ENCODE measurements at places on chromosomes 2 and 18.

GRCh38 chr2:196234672-196235071, 63.3 kb upstream of the STK17B start:
- DNase-seq, result no peak

DNA sequence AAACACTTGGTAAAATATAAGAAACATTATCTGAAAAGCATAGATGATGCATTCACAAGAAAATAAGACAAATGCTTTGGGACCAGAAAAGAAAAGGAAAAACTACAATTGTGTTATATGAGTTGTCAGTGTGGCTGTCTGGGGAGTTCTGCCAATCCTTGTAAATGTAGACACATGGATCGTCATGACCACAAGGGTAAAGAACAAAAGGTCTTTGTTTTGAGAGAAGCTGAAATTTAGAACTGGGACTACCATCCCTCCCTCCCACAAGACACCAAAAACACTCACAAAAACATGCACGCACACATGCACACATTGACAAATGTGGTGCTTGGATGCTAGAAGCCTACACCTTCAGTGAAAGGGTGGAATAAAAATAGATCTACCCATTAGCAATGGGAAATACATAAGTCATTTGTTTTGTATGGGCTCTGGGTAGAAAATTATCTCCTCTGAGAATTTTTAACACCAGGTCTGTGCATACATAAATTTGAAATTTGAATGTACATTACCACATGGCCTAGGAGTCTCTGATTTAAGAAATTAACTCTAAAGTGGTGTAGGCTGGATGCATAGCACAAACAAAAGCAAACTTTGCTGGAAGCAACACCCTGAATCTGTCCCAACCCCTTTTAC, 266.2 kb upstream of the SLC39A10 start:
- DNase-seq, result no peak

DNA sequence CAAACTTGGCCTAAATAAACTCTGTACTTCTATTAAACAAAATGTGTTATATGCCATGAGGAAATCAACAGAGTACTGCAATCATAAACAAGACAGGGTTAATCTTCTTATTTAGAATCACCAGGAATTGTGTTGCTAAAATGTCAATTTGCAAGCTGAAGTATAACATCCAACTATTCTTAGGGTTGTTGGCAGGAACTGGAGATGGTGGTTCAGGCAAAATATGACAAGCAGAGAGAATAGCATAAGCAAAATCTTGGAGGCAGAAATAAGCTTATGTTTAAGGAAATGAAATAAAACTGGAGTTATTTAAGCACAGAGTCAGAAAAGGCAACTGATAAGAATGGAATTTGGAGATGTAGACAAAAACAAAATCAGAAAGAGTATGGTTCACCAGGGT, 463.8 kb upstream of the SLC8A1 start:
- DNase-seq, result no peak

- no peak for DNase-seq
These were observed 422.7 kb upstream of the CDH20 start for GRCh38 chr18:60910534-60910933.

DNA sequence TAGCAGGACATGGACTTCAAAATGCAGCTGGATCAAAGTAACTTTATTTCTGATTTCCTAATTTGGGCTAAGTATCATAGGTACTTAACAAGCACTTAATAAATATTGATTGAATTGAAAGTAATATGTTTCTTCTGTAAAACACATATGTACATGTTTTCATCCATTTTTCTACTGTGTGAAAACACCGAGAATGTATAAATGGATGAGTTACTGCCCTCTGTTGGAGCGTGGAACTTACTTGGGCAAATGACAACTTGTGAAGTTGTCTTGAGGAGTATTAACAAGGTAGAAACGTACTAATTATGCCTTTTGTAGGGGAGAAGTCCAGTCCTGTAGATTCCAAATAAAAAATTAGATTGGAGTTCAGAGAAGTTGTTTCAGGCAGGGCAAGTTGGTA, 87.2 kb downstream of the PHLPP1 start:
- no peak for DNase-seq

DNA sequence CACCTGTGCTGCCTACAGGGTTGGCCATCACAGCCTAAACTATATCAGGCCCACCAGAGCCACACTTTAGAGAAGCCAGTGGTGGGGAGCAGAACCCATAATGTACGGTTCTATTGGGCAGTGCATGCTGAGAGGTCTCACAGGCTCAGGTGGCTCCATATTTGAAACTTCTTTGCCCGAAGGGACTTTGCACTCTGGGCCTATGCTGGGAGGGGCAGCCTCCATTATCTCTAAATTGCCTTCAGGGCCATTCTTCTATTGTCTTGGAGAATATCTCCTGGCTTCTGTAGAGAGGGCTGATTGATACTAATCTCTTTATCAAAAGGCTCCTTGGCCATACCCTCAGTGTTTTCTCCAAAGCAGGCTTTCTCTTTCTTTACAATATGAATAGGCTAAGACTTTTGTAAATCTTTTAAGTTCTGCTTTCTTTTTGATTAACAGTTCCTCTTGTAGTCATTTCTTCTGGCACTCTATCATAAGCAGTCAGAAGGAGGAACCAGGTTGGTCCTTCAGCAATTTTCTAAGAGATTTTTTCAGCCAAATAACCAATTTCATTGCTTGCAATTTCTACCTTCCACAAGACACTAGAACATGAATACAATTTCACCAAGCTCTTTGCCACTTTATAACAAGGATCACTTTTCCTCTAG, 44.5 kb downstream of the RPE start:
- no peak for DNase-seq

GRCh38 chr2:61456070-61456745, 14.7 kb downstream of the USP34 start:
- no peak for DNase-seq

GRCh38 chr2:35548171-35548570, 807.4 kb upstream of the CRIM1 start:
- no peak for DNase-seq

All from WERI-Rb-1 (cell line).